ENCODE measurements at places on chromosomes 1 and 21.

DNA sequence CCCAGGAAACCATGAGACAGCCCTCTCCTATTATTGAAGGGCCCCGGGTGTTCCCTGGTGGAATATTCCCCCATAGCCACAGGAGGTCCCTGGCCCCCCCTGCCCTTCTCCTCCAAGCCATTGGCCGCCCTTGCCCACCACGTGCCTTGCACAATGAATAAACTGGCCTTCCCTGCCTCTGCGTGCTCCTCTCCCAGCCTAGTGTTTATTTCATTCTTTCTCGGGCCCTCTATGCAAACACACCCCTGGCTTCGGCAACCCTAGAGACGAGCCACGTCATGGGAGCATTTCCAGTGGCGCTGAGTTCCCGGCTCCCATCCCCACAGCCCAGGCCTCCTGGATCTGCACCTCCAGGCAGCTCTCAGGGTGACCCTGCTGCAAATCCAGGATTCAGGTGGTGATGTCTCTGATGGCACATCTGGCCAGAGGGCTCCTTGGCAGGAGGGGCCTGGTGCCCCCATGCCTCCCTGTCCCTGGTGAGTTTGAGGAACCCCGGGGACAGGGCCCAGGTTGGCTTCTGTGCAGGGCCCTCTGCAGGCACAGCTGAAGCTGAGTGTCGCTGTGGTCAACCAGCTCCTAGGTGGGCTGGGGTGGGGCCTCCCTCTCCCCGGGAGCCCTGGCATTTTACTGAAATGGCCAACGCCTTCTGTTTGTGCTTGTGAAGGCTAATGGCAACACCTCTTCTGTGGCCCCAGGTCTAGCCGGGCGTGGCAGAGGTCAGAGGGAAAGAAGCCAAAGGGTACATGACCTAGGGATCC, 6.2 kb downstream of the KRTAP10-12 start:
- no peak for DNase-seq

- no peak for DNase-seq
Observed at GRCh38 chr1:107669996-107670395, 295.0 kb downstream of the VAV3 start.

DNA sequence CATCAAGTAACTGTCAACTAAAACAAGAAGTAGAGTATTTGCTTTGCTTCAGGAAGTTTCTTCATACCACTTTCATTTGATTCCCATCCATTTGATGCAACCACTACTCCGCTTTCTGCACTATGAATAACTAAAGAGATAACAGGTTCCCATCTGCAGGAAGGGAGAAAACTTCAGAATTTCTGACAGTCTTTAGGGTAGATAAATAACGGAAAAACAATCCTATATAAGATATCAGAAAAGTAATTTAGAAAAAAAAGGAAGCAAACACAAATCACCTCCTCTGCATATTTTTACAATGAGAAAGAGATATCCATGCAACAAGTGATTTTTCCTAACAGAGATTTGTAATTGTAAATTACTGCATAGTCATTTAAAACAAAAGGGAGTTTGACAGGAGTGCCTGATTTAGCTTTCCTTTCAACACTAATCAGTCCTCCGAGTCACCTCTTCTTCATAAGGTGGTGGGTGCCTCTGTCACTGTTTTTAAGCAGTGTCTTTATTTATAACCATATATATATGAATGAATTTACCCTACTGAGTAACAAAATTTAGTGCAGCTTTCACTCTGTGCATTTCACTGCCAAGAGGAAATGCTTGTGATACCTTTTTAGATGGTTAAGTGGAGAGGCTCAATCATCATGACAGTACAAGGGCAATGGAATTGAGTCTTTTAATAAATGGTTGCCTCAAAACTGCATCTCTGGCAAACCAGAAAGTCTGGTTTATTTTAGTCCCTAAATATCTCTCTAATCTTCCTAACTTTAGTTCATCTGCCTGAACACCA, 1920.4 kb downstream of the MRPL39 start:
- DNase-seq: no peak

DNA sequence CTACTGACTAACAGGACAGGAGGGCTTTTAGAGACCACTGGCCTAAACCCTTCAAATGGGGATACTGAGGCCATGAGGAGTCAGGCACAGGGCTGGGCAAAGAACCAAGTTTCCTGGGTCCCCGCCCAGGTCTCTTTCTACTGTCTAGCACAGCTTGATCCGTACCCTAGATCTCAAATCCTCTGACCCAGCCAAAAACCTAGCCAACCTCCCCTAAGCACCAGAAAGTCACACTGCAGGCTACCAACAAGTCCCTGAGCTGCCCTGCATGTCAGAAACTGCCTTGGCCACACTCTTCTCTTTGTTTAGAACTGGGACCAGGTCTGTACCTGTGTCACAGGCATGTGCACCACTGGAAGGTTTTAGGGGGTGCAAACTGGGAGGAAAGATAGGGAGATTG, 33.6 kb downstream of the AHDC1 start:
- no peak for DNase-seq

- no peak for DNase-seq
Observed at GRCh38 chr1:34916104-34916503, 13.3 kb downstream of the DLGAP3 start.

DNA sequence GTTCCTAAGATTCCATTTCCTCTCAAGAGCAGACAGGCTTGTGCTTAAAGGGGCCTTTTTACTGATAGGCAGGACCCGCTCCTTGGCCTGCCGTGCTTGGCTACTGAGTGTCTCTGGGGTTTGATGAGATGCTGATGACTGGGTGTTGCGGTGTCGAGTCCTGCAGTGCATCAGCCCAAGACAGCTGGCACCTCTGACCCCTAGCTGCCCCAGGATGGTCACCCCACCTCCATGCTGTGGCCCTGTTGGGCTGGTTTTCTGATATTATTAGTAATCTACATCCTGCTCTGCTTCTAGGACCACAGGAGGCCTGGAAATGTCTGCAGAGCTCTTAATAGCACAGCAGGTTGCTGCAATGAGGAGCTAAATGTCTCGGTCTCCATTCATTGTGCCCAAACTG, 28.7 kb downstream of the LRRC71 start:
- DNase-seq: no peak

DNA sequence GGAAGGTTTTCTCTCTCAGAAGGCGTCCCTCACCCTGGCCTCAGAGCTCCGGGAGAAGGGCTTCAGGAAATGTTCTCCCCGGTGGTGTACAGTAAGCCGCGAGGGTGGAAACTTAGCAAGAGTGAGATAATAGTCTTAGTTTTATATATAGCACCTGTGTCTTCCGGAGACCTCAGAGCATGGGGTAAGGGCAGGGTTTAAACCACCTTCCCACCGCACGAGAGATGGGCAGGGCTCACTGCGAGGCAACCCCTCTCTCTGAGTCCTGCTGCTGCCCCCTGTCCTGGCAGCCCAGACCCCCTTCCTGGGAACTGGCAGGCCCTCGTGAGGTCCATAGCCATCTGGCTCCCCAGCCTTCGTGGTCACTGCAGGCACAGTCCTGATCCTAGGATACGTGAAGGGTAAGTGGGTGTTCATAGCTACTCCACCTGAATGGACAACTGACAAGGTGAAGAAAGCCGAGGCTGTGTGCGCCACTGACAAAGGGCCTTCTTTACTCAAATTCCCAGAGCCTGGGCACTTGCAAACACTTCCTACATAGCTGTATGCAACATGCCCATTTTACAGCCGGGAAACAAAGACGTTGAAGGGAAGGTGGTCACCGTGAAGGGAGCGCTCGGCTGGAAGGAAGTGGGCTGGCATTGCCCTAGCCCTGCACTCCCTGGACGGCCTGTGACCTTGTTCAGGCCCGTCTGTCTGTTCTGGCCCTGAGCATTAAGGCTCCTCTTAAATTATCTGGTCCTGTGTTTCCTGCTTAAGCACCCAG, 26.9 kb downstream of the ITPKB start:
- DNase-seq: no peak

DNA sequence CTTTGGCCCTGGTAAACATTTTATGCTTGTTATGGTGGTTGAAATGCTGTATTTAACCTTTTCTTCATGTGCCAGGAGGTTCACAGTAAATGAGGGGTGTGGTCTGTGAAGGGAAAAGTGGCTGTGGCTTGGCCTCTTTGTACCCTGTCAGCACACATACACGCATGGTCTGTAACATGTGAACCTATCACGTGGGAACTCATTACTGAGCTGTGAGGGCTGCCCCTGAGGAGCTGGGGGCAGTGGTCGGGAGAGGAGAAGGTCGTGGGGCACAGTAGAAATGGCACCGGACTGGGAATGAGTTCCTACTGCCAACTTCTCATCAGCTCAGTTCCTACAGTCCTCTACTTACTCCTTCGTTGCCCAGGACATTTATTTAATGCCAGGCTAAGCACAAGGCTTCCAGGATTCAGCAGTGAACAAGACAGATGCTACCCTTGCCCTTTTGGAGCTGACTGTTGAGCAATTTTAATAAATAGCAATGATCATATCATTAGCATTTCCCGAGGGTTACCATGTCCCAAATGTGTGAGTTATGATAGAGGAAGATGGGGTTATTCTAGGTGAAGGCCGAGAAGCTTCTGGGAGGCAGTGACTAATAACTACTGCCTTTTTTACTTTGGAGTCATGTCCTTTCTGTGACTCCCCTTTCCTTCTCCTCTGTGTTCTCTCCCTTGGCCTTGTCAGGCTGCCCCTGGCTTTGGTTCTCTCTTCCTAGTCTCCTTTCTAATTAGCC, 38.8 kb downstream of the DDR2 start:
- DNase-seq: no peak

DNA sequence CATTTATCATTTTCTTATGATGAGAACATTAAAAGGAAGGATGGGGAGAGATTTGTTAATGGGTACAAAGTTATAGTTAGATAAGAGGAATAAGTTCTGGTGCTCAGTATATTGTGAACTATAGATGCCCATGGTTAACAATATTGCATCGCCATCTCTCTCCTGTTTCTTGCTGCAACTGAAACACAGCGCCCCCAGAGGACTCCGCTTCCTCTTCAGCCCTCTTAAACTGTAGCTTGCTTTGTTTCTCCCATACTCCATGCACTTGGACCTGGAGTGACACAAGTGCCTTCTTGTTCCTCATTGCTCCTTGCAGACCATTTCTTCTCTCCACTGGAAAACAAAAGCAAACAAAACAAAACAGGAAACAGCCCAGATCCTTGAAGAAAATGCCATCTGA, 70.1 kb upstream of the NTPCR start:
- no peak for DNase-seq

DNA sequence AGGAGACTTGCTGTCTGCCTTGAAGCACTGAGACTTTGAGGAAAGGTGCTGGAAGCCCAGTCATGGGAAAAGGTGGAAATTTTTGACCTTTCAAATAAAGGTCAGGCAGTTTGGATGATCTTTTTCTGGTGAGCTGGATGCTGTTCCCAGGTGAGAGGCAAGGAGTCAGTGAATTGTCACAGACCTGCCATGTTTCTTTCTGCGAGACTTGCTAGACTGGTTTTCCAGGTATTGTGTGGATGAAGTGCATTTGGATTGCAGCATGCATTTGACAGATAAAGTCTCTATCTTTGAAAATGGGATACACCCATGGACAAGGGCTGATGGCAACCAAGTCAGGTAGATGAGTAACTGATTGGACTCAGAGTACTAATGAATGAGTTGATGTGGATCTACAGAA, 65.7 kb upstream of the NHLH2 start:
- no peak for DNase-seq

- no peak for DNase-seq
Observed at GRCh38 chr1:245986404-245987218, 520.5 kb downstream of the SMYD3 start.

- peak; percentile 56 for DNase-seq
Observed at GRCh38 chr1:111488669-111489068, 14.8 kb downstream of the ADORA3 start.

DNA sequence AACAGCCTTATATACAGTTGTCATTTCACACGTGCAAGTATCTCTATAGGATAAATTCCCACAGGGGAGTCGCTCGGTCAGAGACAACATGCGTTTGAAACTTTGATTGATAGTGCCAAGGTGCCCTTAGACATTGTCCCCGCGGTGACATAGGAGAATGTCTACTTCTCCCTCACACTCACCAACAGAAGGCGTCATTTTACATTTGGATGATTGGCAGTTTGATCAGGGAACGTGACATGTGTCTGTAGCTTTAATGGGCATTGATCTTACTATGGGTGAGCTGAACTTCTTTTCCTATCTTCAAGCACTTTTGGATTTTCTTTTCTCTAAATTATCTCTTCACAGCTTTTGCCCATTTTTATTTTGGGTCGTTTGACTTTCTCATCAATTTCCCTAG, 42.6 kb upstream of the PAX7 start:
- no peak for DNase-seq

DNA sequence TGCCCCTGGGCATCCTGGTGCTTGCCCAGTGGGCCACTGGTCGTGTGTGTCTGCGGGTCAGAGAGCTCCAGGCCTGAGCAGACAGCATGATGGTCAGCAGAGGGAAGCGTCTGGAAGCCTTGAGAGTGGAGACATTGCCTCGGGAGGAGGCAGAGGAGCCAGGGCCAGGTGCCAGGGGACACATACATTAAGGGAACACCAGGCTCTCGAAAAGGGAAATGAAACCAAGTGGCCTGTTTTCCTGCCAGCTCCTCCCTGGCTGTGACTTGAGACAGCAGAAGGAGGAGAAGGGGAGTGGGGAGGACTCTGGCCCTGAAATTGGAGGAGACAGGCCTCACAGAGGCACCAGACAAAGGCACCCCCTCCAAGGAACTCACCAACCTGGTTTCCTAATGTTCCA, 62.4 kb upstream of the LRP8 start:
- peak; percentile 29 for DNase-seq

Data from posterior cingulate gyrus (tissue), 11 donors.